ENCODE measurements at places on chromosomes 2 and 18. TPM values are rescaled to one million over a fixed set of nuclear protein-coding genes. Genes with fewer than 3 reads are reported as not detected.
A peak's percentile ranks its signal among the peaks of the same experiment; 100 is the strongest.

Gene GRHL1
- total RNA-seq = 0.52 TPM

DNA sequence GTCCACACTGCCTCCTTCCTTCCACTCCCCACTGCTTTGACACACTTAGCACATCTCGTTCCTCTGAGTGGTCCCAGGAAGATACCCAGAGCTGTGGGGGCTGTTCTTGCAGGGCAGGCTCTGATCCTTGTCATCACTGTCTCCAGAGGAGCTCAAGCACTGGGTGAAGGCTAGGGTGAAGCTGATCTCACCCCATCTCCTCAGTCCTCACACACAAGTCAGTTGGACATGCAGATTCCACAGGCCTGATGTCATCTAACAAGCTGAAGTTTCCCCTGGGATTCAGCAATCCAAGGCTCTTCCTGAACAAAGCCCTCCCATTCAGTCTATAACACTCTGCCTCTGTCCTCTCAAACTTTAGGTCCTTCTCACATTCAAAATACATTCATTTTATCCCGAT, 90.6 kb upstream of the RAB6C start:
- DNase-seq = no peak

DNA sequence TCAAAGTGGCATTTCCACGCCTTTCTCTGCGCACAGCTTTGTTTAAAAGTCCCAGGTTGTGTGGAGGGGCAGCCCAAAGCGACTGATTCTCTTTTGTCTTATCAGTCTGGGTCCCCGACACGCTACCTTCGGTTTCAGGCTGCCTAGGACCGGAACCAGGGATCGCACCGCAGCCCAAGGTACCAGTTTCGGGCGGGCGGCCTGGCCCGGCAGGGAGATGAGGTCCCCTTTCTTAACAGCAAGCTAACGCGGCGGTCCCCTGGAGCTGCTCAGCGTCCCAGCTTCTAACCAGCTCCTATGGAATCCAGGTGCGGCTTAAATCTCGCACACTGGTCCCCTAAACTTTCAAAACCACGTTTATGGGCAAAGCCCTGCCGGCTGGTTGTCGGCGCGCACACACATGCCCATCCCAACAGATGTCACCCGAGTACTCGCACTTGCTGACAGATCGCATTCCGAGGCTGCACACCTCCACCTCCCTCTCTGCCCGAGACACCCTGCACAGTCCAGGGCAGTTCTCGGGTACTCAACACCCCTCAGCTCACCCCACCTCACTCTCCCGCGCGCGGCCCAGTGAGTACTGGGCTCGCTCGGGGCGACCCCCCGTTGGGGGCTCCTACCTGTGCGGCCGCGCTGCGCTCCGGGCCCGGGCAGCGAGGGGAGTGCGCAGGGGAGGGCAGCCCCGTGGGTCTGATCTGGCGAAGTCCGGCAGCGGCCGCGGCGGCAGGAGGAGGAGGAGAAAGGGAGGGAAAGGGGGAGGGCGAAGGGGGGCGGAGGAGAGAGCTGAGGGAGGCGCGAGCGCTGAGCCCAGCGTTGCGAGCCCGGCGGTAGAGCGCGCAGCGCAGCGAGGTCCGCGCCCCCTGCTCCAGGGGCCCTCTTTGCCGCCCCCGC, at the start of gene EFEMP1:
TSS of gene EFEMP1 (minus strand) at position 692 of the 891 bp plus-strand sequence. CDS start 1,342 bp downstream, outside the sequence.
- peak; percentile 20 for DNase-seq

Gene FEV
- not detected for total RNA-seq

DNA sequence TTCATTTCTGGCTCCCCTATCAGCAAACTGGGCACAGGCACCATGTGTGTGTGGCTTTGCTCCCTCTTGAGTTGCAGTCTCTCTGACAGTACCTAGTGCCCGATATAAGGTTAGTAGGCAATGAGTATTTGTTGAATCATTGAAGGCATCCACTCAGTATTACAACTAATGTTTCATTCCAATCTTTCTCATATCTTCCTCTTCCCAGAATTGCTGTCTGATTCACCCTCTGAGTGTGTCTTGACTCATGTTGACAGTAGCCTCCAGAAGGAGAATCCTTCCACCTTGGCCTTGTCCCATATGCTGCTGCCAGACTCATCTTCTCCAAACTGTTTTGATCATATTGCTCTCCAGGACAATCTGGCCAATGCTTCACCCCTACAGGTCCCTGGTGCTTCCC, 202.5 kb downstream of the LRRTM1 start:
- DNase-seq = no peak

- no peak for DNase-seq
Measured at GRCh38 chr2:71067567-71068217, 756 bp upstream of the NAGK start.

Gene IKZF2
- 15.5 TPM for total RNA-seq

Data from gastrocnemius medialis (tissue), 4 donors.